ENCODE measurements at places on chromosomes 7 and 10.
A peak's percentile ranks its signal among the peaks of the same experiment; 100 is the strongest.

- no peak for DNase-seq
These were observed 121.0 kb upstream of the TBX20 start for GRCh38 chr7:35374858-35375257.

DNA sequence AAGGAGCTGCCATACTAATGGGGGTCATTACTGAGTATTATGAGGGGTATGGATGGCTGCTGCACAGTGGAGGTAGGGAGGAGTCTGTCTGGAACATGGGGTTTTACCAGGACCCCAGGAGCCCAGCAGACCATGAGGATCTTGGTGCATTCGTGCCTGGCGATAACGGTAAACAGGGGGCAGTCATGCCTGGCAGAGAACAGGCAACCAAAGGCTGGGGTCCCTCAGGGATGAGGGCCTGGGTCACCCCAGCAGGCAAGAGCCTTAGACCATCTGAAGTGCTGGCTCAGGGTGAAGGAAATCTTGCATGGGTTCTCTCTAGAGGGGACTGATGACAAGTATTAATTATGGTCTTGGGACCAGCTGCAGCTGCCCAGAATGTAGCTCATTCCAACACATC is 46.1 kb downstream of the MYL10 start:
- no peak for DNase-seq

- peak; percentile 29 for DNase-seq
These were observed 41.4 kb upstream of the PNLIPRP3 start for GRCh38 chr10:116385994-116386809.

DNA sequence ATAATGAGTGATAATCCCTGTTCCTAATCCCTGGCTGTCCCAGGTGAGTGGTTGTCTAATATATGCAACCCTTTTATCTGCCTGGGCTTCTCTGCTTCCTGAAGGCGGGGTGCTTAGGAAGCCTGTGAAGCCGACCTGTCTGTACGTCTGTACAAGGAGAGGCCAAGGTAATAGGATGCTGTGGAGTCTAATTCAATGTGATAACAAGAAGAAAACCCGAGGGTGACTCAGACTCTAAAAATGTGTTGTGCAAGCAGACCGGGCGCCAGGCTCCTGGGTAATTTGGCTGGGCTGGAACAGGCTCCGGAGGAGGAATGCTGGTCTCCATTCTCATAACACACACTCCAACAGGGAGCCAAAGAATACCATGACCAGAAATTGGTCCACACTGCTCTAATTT is 43.6 kb downstream of the THNSL1 start:
- DNase-seq: no peak

DNA sequence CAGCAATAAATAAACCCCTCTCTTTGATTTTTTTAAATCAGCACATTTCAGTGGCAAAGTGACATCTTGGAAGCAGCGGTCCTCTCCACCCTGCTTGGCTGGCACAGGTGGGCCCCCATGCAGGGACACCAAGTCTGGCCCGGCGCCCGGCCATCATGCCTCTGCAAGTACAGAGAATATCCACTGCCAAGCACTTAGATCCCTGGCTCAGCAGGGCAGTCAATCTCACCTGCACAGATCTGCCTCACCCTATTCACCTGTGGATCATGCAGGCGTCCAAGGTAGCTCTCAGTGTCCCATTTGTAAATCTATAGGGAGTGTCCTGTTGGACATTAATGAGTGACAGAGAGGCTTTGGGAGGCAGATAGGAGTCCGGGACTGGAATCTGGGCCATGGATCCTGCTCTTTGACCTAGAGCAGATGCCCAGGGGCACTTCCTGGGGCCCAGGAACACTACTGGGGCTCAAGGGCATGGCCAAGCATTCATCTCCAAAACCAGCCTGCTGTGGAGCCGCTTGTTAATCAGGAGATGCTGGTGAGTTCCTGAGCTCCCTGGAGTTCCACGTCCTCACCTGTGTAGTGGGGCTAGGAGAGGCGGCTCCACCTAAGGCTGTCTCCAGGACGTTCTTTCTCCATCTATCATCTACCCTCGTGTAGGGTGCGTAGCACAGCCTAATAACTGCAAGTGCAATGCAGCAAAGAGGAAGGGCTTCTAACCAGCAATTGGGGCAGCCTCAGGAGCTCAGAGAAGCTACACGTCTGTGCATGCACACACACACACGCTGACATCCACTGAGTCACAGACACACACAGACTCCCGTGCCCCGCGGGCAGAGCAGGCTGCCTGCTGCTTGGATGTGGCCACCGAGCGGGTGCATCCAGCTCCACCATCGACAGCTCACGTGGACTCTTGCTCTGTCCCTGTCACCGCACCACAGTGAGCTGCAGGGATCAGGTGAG is 123.6 kb downstream of the OAT start:
- no peak for DNase-seq

- DNase-seq: no peak
These were observed 226.3 kb upstream of the ZNF32 start for GRCh38 chr10:43874984-43875383.

DNA sequence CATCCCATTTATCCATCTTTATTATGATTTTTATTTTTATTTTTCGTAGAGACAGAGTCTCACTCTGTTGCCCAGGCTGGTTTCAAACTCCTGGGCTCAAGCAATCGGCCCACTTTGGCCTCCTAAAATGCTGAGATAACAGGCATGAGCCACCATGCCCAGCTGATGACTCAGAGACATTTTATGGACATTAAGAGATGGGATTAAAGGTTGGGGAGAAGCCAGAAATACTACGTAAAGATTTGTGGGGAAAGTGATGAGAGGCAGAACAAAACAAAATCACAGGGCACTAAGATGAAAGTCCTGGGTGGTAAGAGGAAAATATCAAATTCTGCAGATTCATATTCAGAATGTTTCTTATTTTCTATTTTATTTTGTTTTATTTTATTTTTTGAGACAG is 7.6 kb downstream of the WNT8B start:
- no peak for DNase-seq

- peak; percentile 71 for DNase-seq
These were observed 79.4 kb upstream of the FEZF1 start for GRCh38 chr7:122383934-122384333.

DNA sequence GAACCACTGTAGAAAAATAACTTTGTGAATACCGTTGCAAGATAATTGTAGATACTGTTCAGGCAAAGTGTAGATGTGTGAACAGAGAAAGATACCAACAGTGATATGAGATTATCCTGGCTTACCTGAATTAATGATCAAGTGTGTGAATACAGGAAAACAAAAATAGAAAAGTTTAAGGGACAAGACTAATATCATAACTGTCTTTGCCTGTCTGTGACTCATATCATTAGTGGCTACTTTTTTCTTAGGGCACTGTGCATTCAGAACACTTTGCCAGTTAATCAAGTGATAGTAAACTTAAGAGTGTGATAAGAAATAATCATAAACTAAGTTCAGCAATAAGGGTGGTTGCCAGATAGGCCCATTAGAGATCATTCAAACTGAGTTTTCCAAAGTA is 323.0 kb upstream of the LRGUK start:
- no peak for DNase-seq

DNA sequence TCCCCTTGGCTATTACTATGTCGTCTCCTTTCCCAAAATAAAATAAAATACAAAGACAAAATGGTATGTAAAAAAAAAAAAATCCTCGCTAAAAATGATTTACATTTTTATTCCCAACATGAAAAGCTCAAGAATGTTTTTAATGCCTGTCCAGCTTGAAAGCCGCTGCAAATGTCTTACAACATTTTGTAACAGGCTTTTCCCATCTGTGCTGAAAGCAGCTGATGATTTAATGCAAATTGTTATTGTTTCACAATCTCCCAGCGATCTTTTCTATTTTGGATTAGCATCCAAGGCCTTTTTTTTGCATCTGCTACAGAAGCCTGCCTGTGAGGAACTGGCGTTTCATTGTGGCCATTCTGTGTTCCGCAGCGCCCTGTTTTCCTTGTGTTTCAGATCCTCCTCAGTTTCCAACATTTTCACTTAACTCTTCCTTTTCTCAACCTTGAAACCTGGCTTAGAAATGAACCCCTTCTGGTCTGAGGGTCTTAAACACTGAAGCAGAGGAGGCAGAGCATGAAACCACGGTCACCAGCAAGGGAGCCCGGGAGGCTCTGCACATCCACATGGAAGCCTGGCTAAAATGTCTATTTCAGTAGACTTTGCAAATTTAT is 712.1 kb downstream of the PARD3 start:
- no peak for DNase-seq

DNA sequence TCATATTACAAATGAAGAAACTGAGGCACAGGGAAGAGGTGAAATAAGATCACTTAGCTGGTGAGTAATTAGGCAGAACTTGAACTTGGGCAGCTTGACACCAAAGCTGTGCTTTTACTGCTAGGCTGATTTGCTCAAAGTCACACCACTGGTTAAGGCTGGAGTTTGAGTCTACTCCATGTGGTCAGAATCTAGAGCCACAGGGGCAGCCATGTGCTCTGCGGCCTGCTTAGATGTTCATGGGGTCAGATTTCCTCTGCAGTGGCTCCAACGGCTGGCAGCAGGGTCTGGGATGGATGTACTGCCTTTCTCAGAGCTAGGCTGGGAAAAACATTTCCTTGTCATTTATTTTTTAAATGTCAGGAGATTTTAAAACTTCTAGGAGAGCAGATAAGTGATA is 417.5 kb downstream of the KCNMA1 start:
- DNase-seq: no peak

DNA sequence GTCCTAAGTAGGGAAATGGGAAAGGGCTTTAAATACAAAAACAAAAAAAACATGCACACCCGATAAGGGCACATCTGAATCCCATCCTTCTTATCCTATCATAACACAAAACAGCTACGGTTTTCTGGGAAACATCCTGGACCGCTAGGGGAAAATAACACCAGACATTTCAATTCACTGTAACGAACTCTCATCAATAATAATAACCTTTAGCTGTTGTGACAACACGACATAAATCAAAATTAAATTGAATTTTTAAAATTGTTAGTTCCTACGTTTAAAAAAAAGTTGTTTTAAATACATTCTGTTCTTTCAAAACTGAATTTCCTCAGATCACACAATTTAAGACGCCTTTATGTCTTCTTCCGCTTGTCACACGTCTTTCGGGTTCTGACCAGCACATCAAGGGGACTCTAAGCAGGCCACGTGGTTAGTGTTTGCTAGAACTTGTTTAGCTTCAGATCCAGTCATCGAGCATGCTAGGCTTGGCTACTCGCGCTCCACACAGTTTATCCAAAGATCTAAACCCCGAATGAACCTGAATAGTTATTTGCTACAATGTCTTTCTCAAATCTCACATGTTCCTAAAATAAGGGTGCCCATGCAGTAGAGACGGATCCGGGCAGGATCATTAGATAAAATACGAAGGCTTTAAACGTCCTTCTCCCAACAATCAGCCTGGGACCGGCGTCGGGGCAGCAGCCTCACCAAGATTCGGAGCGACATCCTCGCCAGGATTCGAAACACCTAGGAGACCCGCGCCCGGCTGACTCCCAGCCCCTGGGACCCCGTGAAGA is 839 bp downstream of the IKZF5 start:
- no peak for DNase-seq

DNA sequence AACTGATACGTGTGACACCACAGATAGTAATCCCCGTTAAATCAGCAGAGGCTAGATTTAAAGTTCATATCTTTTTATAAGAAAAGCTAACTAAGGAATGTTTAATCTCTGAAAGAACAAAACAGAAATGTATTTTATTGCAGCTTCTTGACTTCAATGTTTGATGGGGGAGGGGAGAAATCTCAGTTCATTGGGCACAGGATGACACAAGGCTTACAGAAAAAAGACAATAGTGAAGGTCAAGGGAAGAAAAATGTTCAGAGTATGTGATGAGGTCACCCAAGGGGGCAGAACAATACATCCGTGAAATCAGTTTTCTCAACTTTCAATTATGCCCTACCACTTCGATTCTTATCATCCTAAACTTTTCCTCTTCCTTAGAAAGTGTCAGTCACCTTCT is 102.9 kb downstream of the ELAPOR2 start:
- no peak for DNase-seq
